ENCODE measurements at places on chromosomes 12 and 14.

DNA sequence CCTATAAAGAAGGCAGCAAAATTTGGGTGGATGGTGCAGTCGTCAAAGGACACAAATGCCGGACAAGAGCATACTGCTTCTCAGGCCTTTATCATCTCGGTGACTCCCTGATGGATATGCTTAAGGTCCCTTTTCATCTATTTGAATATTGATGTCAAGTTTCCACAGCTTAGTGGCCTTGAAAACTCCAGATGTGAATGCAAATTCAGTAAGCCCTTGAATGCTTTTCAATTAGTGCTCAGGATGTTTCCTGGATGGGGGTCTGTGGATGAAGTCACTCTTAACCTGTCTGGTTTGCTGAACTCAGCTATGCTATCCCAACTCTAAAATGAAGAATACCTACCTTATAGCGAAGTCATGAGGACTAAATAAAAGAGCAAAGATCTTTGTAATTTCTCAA lies 10.7 kb downstream of the REM2 start:
- no peak for DNase-seq

GRCh38 chr12:89468017-89468416 lies 56.6 kb downstream of the GALNT4 start:
- DNase-seq = no peak

DNA sequence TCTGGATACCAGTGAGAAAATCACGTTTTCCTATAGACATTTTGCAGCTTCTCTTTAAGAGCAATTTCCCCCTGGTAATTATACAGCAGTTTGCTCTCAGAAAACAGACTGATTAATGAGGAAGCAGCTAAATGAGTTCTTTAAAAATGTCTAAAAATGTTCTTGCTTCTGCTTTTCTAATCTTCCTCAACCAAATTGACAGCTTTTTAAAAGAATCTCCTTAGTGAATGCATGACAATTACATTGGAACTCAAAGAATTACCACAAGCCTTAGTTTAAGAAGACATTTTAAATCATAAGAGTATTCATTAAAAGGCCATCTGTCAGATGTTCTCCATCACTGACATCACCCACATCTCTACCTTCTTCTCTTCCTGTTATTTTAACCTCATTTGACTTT lies 135.8 kb upstream of the PLXNC1 start:
- no peak for DNase-seq

DNA sequence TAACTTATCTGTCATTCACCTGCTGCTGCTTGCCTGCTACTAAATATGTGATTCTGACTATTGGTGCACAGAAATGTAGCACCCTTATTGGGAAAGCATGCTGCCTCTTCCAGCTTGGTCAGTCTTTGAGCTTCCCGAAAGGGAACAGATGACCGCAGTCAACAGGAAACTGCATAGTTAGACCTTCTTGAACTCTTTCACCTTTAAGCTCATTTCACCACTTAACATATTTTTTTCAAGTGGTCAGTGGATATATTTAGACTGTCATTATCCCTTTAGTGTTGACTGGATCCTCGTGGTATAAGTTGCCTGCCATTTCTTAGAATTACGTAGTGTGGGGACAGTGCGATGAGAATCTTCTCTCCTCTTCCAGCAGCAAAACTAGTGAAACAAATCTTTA lies 224.9 kb downstream of the FBXL14 start:
- DNase-seq = no peak

GRCh38 chr12:2794736-2795289 lies at the start of gene FKBP4:
Gene FKBP4, plus strand, starts transcription at chr12:2794970. Its CDS starts 170 bp downstream, at chr12:2795140.
- peak; percentile 73 for DNase-seq

- no peak for DNase-seq
Measured at GRCh38 chr12:119528241-119528640, 65.3 kb upstream of the TMEM233 start.

DNA sequence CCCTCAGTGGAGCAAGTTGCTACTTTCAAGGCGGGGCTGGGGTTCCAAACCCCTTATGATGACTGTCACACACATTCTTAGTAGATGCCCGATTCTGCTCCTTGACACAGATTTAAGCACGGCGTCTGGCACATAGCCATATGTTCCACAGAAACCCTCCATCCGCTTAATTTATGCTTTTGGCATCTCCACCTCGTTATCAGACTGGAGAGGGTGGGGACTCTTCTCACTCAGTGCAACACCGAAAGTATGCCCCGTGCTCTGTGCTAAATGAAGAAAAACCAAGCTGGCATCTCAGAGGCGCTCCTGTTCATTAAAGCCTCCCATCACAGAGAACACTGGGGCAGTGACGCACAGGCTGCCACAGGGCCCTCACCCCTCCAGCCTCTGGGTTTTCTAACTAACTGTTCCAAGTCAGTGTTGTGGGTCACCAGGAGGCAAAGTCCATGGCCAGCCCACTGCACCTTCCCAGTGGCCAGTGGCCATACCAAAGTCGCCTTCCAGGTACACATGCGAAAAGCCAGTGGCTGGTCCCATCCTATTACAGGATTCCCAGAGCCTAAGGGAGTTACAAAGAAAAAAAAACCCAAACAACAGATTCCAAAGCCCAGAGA lies 27.3 kb downstream of the CCDC88C start:
- no peak for DNase-seq

GRCh38 chr14:104927432-104927816 lies 2.7 kb downstream of the PLD4 start:
- no peak for DNase-seq

DNA sequence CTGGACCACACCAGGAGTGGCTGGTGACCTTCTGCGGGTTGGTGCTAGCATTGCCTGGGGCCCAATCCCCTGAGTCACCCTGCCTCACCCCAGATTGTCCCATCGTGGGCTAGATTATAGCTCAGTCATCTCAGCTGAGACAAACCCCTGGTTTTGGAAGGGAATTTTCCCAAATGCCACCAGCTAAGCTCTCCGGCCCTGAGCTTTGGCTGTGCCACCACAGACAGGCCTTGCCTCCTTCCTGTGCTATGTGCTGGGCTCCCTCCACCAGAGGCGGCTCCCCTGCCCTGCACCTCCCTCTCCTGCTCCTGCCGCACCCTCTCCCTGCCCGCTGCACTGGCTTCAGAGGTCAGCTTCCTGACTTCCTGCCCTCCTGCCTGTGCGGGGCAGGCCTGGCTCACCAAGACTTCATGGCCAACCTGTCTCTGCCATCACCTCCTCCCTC lies 196.3 kb downstream of the TSPAN9 start:
- DNase-seq = no peak
